ENCODE measurements at places on chromosomes 16 and 17. TPM values are rescaled to one million over a fixed set of nuclear protein-coding genes. Genes with fewer than 3 reads are reported as not detected.

Gene TSPOAP1
- total RNA-seq: 42.0 TPM

Gene PIK3R6
- total RNA-seq: 6.1 TPM

Gene PYY
- not detected for total RNA-seq

Gene UTS2R
- not detected for total RNA-seq

Gene FBXW10B
- total RNA-seq: 0.19 TPM

Gene TSPAN10
- 0.48 TPM for total RNA-seq

Gene NRN1L
- 1.3 TPM for total RNA-seq

Gene SLC13A2
- total RNA-seq: not detected

Gene SLC5A11
- not detected for total RNA-seq

Gene SPN
- total RNA-seq: 352 TPM

Gene FOXN1
- not detected for total RNA-seq

Gene LRRC36
- not detected for total RNA-seq

Gene VEZF1
- total RNA-seq: 50.1 TPM

Gene TMEM98
- total RNA-seq: not detected

Gene ACSM2A
- total RNA-seq: not detected

Gene ITGB3
- total RNA-seq: 0.46 TPM

Gene CDH8
- not detected for total RNA-seq

Gene PRAC2
- not detected for total RNA-seq

Gene ZNF385C
- not detected for total RNA-seq

Gene PLEKHH3
- total RNA-seq: 1.6 TPM

Gene ABCA6
- total RNA-seq: 0.34 TPM

Gene CETP
- total RNA-seq: not detected

Gene TMEM256
- 66.2 TPM for total RNA-seq

Gene KRT28
- total RNA-seq: not detected

Gene ZDHHC7
- 27.7 TPM for total RNA-seq

Gene SEPTIN1
- total RNA-seq: 413 TPM

Gene GNG13
- not detected for total RNA-seq
